Breast epithelium (tissue), 4 donors: ENCODE measurements at places on chromosomes 3 and 15. TPM values are rescaled to one million over a fixed set of nuclear protein-coding genes. Genes with fewer than 3 reads are reported as not detected.

GRCh38 chr3:43319376-43319775, 33.0 kb downstream of the SNRK start:
- H3K27me3 ChIP-seq = no peaks in the 10 kb centered on the region
- DNase-seq = no peak
- no peaks in the 10 kb centered on the region for H3K36me3 ChIP-seq
- no peak overlapping the region for H3K4me3 ChIP-seq

Gene CILP
- 5.2 TPM for total RNA-seq

DNA sequence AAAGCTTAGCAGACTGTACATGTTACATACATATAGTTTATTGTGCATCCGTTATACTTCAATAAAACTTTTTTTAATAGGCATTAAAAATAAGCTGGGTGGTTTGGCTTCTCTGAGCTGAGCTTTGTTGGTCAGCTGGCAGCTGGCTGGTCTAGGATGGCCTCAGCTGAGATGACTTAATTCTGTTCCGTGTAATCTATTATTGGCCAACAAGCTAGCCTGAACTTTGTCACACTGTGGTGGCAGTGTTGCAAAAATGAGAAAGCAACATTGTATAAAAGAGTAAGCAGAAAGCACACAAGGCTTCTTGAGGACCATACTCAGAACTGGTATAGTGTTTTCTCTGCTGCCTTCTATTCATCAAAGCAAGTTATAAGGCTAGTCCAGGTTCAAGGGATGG, 45.2 kb downstream of the CGGBP1 start:
- no peaks in the 10 kb centered on the region for H3K4me1 ChIP-seq
- DNase-seq = no peak
- no peak overlapping the region for H3K27ac ChIP-seq
- H3K36me3 ChIP-seq = no peaks in the 10 kb centered on the region
- H3K4me3 ChIP-seq = no peak overlapping the region

- no peaks in the 10 kb centered on the region for H3K36me3 ChIP-seq
- H3K27me3 ChIP-seq = no peaks in the 10 kb centered on the region
- no peak for DNase-seq
- no peak overlapping the region for H3K4me3 ChIP-seq
Measured at GRCh38 chr3:100761951-100762350, 52.7 kb downstream of the TFG start.

DNA sequence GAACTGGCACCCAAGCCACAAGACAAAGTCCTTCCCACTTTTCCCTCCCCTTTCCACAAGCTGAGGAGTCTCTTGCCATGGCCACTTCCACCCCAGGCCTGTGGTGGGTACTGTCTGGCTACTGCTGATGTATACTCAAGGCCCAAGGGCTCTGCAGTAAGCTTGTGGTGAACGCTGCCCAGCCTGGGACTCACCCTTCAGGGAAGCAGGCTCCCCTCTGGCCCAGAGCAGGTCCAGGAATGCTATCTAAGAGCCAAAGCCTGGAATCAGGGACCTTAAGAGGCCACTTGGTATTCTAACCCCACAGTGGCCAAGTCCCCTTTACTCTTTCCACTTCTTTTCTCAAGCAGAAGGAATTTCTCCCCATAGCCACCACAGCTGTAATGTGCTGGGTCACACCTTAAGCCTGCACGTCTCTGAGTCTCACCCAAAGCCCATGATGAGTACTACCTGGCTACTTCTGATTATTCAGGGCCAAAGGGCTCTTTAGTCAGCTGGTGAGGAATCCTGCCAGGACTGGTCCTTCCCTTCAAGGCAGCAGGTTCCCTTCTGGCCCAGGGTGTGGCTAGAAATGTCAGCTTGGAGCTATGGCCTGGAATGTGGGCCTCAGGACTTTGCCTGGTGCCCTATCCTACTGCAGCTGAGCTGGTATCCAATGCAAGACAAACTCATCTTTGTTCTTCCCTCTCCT, 4.0 kb downstream of the PATL2 start:
- H3K27me3 ChIP-seq = no peaks in the 10 kb centered on the region
- H3K36me3 ChIP-seq = no peaks in the 10 kb centered on the region
- no peaks in the 10 kb centered on the region for H3K4me1 ChIP-seq
- H3K27ac ChIP-seq = no peak overlapping the region
- DNase-seq = no peak

DNA sequence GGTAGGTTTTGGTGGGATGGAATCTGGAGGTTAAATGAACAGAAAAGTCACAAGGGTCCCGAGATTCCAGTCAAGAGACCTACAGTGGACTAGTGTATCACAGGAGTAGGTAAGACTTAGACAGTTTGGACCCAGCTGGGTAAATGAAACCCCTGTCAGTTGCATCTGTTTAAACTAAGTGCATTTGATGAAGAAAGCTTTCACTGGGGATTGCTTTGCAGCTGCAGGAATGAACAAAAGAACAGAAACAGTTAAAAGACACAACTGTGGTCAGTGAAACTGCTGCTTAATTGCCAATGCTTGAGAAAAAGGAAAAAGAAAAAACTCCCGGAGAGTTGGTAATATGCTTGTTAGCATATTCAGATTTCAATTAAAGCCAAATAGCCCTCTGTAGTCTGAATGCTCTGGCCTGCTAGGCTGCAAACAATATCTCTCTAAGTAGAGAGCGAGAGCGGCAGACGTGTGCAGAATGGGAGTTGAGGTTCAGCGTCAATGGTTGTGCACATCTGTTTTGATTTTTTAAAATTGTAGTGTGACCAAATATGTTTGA, 37.1 kb downstream of the OXNAD1 start:
- DNase-seq = no peak
- no peak overlapping the region for H3K27ac ChIP-seq
- no peaks in the 10 kb centered on the region for H3K36me3 ChIP-seq
- no peak overlapping the region for H3K4me3 ChIP-seq
- no peaks in the 10 kb centered on the region for H3K27me3 ChIP-seq
- no peaks in the 10 kb centered on the region for H3K4me1 ChIP-seq

- H3K27me3 ChIP-seq = no peaks in the 10 kb centered on the region
- H3K27ac ChIP-seq = no peak overlapping the region
- H3K36me3 ChIP-seq = no peaks in the 10 kb centered on the region
- no peak overlapping the region for H3K4me3 ChIP-seq
Measured at GRCh38 chr3:157586293-157586692, 83.1 kb upstream of the VEPH1 start.

DNA sequence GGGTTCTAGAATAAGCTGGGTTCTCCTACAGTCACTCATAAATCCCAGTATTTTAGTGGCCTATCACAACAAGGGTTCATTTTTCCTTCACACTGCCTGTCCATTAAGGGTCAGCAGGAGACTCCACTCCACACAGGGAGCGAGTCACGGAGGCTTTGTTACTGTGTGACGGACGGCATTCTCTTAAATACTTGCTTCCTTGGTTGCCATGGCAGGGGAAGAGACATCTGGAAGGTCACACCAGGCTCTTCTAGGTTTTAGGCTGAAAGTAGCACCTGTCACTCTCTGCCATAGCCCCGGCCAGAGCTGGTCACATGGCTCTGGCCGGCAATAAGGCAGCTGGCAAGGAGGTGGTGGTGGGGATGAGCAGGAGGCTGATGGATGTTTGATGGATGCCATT, 89.4 kb upstream of the ANKRD34C start:
- H3K4me1 ChIP-seq = no peaks in the 10 kb centered on the region
- no peak overlapping the region for H3K4me3 ChIP-seq
- H3K27me3 ChIP-seq = no peaks in the 10 kb centered on the region
